GM23248 (cell line): ENCODE measurements at places on chromosomes 4 and X.
A peak's percentile ranks its signal among the peaks of the same experiment; 100 is the strongest.

- no peak for DNase-seq
These were observed 29.4 kb upstream of the KLHL2 start for GRCh38 chr4:165177725-165178666.

DNA sequence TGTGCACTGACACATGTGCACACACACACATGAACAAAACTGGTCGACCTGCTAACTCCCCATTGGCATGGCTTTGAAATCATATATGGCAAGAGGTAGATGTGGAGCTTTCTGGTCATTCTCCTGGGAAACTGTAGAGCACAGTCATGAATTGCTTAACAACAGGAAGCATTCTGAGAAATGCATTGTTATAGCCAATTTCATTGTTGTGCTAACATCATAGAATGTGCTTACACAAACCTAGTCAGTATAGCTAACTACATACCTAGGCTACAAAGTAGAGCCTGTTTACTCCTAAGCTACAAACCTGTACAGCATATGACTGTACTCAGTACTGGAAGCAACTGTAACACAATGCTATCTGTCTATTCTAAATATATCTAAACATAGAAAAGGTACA is 134.2 kb upstream of the SH3RF1 start:
- peak; percentile 82 for DNase-seq

- peak; percentile 60 for DNase-seq
These were observed 130.3 kb downstream of the ATP10D start for GRCh38 chr4:47615385-47615784.

DNA sequence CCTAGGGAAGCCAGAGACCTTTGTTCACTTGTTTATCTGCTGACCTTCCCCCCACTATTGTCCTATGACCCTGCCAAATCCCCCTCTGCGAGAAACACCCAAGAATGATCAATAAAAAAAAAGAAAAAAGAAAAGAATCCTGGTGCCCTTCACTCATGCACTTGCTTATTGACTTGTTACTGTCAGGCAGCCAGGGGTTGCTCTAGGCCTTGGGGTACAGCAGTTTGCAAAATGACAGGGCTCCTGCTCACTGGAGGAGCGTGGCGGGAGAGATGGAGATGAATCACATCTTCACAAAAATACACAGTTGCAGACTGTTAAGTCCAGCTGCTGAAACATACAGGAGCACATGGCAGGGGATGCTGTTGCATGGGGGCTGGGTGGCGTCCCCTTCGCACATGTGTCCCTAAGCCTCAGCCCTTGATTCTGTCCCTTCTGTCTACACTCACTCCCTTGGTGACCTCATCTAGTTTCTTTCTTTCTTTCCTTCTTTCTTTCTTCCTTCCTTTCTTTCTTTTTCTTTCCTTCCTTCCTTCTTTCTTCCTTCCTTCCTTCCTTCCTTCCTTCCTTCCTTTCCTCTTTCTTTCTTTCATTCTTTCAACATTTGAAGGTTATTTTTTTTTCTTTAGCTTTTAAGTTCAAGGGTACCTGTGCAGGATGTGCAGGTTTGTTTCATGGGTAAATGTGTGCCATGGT is 16.9 kb upstream of the TMEM271 start:
- no peak for DNase-seq

DNA sequence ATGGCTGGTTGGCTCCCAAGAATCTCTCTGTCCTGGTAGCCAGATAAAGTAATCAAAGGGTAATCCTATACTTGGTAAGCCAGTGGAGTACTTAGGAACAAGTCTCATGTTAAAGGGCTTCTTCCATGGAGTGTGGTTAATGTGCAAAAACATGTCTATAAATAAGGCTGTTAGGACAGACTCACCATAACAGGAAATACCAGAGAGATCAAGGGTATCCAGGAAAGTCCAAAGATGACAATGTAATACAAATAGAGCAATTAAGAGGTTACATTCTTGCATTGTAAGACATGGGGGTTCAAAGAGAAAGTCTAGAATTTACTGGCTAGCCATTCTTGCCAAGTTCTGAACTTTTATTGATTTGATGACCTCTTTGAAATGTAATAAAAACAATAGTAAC is 61.9 kb upstream of the ZCCHC13 start:
- peak; percentile 29 for DNase-seq

DNA sequence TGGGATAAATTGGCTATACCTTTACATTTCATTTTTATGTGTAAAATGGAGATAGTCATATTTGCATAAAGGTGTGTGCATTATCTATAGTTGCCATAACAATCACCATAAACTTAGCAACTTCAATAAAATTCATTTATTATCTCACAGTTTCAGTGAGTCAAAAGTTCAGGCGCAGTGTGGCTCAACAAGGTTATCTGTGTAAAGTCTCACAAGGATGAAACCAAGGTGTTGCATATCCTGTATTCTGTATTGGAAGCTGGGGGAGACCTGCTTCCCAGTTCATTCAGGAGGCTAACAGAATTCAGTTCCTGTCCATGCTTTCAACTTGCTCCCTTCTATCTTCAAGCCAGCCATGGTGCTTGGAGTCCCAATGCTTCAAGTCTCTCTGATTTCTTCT is 169.5 kb downstream of the KCTD8 start:
- no peak for DNase-seq

GRCh38 chrX:153802513-153803045 is 8.1 kb downstream of the SSR4 start:
- DNase-seq = no peak

GRCh38 chr4:87410679-87411078 is 11.7 kb upstream of the NUDT9 start:
- DNase-seq = peak; percentile 48

DNA sequence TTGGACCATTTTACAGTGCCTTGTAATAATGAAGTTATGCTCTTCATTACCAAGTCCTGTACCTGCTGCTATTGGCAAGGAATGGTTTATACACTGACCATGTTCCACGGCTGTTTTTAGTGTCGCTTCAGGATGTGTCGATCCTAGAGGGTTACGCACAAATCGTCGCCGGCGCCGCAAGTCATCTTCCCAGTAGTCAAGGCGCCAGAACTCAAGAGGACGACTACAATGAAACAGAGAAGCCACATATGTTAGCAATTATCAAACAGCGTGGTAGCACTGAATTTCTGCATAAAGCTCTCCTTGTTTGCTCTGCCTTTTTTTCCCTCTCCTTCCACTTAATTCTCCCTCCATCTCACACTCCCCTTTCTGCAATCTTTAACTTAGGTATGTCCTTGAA is 17.0 kb downstream of the MAB21L2 start:
- peak; percentile 50 for DNase-seq

DNA sequence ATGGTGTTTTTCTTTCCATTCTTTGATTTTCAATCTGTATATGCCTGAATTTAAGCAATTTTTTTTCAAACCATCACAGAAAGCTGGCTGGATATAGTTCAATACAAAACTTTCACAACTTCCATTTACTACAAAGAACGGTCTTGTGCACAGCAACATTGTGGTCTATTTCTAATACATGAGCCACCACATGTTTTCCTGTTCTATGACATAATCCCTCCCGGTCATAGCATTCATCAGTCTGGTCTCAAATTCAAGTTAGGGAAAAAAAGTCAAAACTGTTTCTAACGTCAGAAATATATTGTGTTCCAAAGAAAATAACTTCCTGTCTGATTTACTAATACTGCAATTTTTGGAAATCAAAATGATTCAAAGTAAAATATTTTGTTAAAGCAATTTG is 7.5 kb upstream of the CXCL6 start:
- peak; percentile 74 for DNase-seq

- DNase-seq = no peak
These were observed 1.2 kb upstream of the TMEM33 start for GRCh38 chr4:41933997-41934503.

DNA sequence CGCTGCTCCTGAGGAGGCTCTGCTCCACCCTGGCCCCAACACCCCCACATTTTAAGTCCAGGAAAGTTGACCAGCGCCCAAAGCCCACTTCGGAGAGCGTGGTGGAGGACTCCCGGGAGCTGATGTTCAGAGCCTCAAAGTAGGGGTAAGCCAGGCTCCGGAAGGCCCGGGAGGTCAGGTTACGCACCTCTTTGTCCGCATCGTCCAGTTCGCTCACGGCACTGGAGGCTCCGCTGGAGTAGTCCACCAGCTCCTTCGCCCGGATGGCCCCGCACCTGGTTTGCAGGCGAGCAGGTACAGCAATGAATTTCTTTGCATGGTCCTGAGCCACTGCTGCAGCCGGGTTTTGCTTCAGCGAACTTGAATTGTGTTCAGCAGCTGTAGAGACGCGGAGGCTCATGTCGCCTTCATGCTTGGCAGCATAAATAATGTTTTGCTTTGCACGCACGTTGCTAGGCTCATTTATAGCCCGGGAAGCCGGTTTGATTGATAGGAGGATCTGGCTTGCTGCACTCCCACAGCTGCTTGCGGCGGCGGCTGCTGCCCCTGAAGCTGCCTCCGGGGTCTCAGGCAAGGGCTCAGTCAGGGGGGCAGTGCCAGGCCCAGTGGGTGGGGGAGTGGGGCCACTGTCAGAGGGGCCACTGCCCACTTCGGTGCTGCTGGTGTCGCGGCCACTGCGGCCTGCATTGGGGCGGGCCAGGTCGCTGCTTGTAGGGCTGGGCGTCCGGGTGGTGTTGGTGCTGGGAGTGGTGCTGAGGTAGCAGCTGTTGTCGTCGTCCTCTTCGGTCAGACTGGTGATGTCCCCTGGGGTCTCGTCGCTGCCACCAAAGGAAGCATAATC is 4.8 kb downstream of the C4orf54 start:
- DNase-seq = no peak

DNA sequence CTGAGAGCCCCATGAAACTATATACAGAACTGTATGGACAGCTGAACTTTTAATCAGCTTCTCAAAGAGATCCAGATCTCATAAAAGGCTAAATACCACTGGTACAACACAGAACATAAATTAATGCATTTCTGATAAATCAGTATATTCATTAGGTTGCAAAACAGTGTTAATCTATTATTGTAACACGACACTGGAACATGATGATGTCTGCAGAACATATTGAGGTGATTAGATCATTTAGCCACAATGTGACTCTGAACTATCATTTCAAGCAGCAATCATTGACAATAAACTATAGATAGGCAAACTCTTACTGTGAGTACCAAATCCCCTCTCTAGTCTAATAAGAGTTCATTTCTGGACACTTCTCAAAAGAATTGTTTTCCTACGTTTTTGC is 50.3 kb downstream of the GASK1B start:
- peak; percentile 38 for DNase-seq

- no peak for DNase-seq
These were observed 275.2 kb upstream of the AGA start for GRCh38 chr4:177717407-177717806.

GRCh38 chrX:71366674-71367256 is 608 bp downstream of the TAF1 start:
- DNase-seq = peak; percentile 50

DNA sequence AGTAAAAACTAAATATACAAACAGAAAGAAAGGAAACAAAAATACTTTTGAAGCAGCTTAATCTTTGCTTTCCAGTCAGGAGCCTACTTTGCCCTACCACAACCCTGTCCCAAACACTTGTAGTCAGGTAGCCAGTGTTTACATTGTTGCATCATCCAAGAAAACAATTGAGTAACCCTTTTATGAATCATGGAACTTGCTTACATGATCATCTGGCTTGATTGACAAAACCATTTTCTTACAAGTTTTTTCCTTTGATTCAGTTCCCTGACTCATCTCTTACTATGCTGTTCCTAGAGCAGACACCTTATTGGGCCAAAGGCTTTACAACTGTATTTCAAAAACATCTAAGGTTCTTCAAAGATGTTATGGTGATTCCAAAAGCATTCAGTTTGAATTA is 740.1 kb downstream of the KLHL13 start:
- DNase-seq = no peak

- peak; percentile 8 for DNase-seq
These were observed 234.1 kb upstream of the IGFBP7 start for GRCh38 chr4:57344296-57344695.

DNA sequence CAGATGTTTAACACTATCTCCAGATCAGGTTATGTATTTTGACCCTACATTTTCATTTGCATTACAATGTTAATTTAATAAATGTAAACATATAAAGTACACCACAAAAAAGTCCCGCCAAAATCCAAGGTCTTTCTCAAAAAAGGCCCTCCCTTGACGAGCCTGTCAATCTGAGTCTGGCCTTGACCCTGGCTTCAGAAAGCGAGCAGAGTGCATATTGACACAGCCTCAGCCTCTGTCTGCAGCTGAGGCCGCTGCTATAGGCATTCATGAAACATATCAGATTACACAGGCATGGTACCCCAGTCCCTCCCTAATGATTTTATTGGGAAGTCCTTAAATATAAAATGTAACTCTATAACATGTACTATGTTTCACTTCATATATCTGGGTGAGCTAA is 6.2 kb downstream of the MBNL3 start:
- DNase-seq = no peak

DNA sequence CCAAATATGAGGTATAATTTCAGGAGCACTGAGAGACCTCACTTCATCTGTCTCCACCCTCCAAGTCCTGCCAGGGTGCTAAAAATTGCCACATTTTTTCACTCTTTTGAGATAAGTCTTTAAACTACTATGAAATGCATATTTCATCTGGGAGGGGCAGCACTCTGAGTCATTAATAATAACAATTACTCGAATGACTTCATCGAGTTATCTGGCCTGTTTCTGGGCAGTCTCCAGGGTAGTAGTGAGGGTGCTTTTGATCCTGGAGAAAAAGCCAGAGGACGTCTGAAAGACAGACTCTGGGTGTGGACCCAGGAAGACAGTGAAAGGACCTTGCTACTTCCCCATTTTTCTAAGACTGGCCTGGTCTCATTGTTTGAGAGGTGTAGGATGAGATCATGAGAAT is 42.3 kb upstream of the SRD5A3 start:
- peak; percentile 79 for DNase-seq

DNA sequence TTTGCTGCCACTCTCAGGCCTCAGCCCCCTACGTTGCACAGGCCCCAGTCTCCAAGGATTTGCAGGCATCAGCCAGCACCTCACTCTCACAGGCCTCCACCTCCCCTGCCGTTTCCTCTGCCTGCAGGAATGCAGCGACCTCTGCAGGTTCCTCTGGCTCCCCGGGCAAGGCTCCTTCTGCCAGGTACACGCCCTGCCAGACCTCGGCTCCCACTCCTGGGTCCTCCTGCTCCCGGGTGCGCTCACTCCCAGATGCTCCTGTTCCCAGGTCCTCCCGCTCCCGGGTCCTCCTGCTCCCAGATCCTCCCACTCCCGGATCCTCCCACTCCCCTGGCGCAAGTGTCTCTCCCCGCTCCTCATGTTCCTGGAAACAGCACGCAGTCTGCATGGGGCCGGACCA is 144.4 kb upstream of the RADX start:
- no peak for DNase-seq

GRCh38 chr4:81714291-81714690 is 242.6 kb upstream of the RASGEF1B start:
- DNase-seq = no peak

DNA sequence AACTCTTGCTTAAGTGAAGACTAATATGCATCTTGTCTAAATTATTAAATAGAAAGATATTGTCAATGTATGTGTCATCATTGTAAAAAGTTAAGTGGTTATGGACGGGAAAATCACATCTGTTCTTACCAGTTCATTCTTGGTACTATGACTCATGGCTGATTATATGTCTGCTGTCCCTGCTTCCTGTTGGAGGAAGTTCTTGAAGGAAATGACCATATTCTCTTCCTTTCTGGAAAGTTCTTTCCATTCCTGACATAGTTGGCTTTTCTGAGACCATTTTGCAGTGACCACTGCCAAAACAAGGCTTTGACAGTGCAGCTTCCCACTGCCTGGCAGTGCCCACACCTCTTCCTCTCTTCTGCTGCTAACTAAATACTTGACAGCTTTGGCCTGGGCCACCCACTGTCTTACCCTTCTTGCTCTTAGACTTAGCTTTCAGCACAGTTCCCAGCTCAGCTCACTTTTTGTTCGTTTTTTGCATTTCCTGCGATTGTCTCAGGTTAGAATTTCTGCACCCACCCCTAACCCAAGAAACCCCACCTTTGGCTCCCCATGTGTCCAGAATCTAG is 13.2 kb upstream of the CLDN24 start:
- DNase-seq = peak; percentile 94
